ENCODE measurements at places on chromosomes 3 and 15.

- DNase-seq, result no peak
- H3K36me3 ChIP-seq, result no peaks in the 10 kb centered on the region
- H3K4me3 ChIP-seq, result no peak overlapping the region
- H3K27me3 ChIP-seq, result no peaks in the 10 kb centered on the region
- H3K4me1 ChIP-seq, result no peaks in the 10 kb centered on the region
Measured at GRCh38 chr3:78809966-78810365, 957.8 kb downstream of the ROBO1 start.

GRCh38 chr3:175398676-175399075 lies 539.5 kb downstream of the NAALADL2 start:
- no peak overlapping the region for H3K4me3 ChIP-seq
- H3K27me3 ChIP-seq, result no peaks in the 10 kb centered on the region
- H3K4me1 ChIP-seq, result no peaks in the 10 kb centered on the region
- no peak for DNase-seq
- H3K36me3 ChIP-seq, result no peaks in the 10 kb centered on the region
- H3K27ac ChIP-seq, result no peak overlapping the region

DNA sequence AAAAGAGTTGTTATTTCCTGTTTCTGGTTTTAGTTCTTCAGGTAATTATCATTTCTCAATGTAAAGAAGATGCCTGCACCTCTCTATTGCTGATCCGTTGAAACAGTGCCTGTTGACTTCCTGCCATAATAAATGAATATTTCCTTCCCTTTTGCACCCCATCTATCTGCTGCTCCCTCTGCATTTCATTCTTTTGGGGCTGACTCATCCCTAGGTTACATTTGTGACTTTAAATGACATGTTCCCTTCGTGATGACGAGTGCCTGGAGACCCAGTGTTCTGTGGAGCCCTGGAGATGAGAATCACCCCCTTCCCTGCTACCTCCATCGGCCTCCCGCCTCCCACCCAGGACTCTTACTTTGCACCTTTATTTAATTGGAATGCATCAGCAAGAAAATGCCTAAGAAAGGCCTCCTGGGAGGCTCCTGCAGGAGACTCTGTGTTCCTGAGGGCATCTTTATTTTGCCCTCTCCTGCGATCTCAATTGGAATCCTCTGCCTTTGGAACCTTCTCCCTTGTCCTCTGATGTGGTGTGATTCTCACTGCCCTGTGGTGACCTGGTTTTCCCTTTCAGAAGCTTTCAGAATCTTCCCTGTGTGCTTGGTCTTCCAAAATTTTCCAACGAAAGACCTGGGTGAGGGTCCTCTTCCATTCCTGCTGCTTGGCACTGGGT lies 13.7 kb downstream of the LRRK1 start:
- no peaks in the 10 kb centered on the region for H3K27me3 ChIP-seq
- DNase-seq, result no peak
- peaks cover 35% of the 10 kb centered on the region for H3K4me1 ChIP-seq
- H3K4me3 ChIP-seq, result no peak overlapping the region
- no peak overlapping the region for H3K27ac ChIP-seq

DNA sequence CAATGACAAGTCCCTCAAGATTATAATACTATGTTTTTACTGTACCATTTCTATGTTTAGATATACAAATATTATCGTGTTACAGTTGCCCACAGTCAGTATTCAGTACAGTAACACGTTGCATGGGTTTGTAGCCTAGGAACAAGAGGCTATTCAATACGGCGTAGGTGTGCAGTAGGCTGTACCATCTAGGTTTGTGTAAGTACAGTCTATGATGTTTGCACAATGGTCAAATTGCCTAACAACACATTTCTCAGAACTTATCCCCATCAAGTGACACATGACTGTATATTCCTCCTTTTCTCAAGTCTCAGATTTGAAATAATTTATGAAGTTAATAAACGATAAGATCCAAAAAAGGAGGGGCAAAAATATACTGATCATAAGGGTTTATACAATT lies 21.7 kb downstream of the ZDHHC3 start:
- no peak overlapping the region for H3K27ac ChIP-seq
- no peaks in the 10 kb centered on the region for H3K27me3 ChIP-seq
- no peak overlapping the region for H3K4me3 ChIP-seq
- no peak for DNase-seq
- H3K4me1 ChIP-seq, result no peaks in the 10 kb centered on the region

DNA sequence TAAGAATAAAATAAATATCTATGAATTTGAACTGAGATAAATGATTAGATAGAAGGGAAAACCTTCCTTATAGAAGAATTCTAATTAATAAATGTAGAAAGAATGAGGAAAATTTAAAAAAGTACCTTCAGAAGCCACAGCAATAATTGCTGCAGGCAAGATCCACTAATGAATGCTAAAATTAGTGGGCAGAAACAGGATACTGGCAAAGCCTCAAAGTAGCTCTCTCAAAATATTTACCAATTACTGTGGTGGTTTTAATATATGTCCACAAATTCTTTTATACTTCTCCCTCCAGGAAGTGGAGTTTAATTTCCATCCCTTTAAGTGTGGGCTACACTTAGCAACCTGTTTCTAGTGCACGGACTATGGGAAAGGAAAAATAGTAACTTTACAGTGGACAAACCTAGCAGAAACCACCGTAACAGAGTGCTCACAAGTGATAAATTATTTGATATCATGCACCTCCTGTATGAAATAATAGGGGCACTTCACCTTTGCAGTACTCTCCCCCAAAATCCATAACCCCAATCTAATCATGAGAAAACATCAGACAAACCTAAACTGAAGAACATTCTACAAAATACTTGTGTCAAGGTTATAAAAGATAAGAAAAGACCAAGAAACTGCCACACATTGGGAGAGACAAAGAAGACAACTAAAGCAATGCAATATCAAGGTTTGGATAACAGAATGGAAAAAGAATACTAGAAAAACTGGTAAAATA lies 6.8 kb downstream of the PEAK1 start:
- no peak for DNase-seq
- no peaks in the 10 kb centered on the region for H3K27me3 ChIP-seq
- H3K27ac ChIP-seq, result no peak overlapping the region
- H3K4me3 ChIP-seq, result no peak overlapping the region
- no peaks in the 10 kb centered on the region for H3K36me3 ChIP-seq

- H3K27ac ChIP-seq, result no peak overlapping the region
- no peaks in the 10 kb centered on the region for H3K27me3 ChIP-seq
- no peaks in the 10 kb centered on the region for H3K4me1 ChIP-seq
- no peaks in the 10 kb centered on the region for H3K36me3 ChIP-seq
- no peak overlapping the region for H3K4me3 ChIP-seq
- no peak for DNase-seq
Measured at GRCh38 chr3:155001289-155002010, 78.7 kb upstream of the MME start.

DNA sequence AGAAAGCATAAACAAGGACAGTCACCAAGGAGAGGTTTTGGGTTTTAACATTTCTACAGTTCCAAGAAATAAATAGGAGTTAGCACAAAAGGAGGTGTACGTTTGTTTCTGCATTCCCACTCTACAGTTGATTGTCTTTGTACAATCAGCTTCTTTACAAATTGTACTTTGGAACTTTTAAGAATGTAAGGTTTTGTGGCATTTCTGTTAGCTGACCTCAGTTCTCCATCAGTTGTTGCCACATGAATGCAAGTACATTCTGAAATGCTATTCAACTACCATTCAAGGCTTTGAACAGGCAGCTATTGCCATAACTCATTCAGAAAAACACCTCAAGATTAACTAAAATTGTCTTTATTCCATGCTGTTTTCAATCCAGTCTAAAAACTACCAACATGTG lies 253.2 kb upstream of the UBE2E1 start:
- H3K4me1 ChIP-seq, result peaks cover 17% of the 10 kb centered on the region
- no peak overlapping the region for H3K4me3 ChIP-seq
- no peak for DNase-seq
- H3K36me3 ChIP-seq, result no peaks in the 10 kb centered on the region
- no peaks in the 10 kb centered on the region for H3K27me3 ChIP-seq

All from MM.1S (cell line).